ENCODE measurements at places on chromosomes 3 and 15. TPM values are rescaled to one million over a fixed set of nuclear protein-coding genes. Genes with fewer than 3 reads are reported as not detected.
A peak's percentile ranks its signal among the peaks of the same experiment; 100 is the strongest.

MYL3 gene
- not detected for total RNA-seq

STRIT1 gene
- total RNA-seq = not detected

MYO5C gene
- 29.4 TPM for total RNA-seq

DNA sequence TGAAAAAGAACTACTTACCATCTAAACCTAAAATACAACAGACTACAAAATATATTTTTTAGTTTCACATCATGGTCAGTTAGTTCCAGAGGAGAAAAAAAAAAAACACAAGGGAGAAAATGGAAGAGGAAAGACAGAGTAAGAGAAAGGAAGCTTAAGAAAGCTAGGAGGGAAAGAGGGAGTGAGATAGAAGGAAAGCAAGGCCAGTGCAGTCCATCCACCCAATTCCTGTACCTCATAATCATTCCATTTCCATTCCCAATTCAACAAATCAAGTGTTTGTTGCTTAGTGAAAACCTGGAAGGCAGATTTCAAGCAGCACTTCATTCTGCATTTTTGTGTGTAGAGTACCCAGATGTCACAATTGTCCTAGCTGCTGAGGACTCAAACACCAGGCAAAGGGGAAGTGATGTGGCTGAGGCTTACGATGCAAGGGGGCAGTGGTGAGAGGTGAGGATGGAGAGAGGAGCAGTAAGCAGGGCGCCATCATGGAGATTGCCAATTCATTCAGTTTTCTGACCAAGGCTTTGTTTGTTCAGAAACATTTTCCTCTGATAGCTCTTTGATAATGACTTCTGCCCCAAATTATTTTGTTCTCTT lies 83.6 kb upstream of the GSK3B start:
- peak overlapping the region; percentile 96 for H3K27ac ChIP-seq
- peaks cover 36% of the 10 kb centered on the region for H3K4me1 ChIP-seq
- peak; percentile 17 for DNase-seq
- H3K36me3 ChIP-seq = no peaks in the 10 kb centered on the region
